ENCODE measurements at places on chromosomes 13 and 19.

DNA sequence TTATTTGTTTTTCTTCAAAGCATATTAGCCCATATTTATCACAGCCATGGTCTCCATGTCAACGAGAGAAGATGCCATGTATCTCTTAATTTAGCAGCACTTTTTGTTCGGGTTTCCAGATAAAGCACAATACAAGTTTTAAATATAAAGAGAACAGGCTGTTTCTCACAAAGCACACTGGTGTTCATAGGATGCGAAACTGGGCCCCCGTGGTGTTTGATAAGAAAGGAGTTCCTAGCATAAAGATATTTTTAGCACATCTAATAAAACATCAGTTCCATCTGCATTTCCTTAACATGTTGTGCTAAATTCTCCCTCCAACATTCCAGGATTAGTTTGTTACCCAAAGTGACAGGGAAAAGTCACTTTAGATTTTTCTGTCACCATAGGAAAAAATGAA, 72.4 kb upstream of the EDNRB start:
- DNase-seq, result no peak

DNA sequence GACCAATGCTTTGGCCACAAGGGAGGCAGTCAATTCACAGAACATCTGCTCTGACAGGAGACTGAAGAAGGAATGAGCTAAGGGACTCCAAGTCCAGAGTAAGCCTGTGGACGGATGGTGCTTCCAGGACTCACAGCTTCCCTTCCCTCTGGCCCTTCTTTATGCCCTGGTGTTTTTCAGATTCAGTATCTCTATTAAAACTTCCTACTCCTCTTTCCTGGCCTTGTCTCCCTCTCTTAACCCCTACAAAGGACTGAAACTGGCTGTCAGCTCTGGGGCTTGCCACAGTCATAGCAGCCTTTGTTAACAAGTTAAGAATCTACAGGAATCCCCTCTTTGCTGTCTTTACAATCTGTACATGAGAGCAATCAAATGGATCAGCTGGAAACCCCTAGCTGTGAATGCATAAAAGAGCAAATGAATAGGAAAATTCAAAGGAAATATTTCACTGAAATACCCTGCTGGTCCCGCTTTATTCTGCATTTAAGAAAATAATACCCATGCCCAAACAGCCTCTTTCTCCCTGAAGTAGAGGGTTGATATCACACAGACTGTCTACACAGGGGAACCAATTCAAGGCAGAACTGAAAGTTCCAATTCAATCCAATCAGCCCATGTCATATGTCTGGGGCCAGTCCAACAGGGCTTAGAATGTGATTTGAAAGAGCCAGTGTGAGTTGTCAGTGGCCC, 192.3 kb downstream of the MZT1 start:
- no peak for DNase-seq

GRCh38 chr13:42574435-42575311, 721 bp downstream of the TNFSF11 start:
- no peak for DNase-seq

DNA sequence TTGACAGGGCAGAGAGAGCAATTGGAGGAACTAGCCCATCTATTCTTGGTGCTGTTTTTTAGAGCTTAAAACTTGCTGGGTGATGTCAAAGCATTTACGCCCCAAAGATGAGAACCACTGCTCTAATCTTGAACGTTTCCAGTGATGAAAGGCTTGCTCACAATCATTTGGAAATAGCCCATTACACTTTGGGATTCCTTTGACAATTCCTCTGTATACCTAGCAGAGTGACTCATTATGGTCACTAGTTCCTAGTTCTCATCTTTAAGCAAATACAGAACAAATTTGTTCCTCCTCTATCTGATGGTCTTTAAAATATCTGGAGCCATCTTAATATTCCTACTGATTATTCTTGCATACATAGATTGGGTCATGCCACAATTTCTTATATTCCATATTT, 112.3 kb downstream of the GPC6 start:
- DNase-seq, result no peak

- DNase-seq, result no peak
These were observed 390.4 kb downstream of the KLF5 start for GRCh38 chr13:73449252-73449651.

DNA sequence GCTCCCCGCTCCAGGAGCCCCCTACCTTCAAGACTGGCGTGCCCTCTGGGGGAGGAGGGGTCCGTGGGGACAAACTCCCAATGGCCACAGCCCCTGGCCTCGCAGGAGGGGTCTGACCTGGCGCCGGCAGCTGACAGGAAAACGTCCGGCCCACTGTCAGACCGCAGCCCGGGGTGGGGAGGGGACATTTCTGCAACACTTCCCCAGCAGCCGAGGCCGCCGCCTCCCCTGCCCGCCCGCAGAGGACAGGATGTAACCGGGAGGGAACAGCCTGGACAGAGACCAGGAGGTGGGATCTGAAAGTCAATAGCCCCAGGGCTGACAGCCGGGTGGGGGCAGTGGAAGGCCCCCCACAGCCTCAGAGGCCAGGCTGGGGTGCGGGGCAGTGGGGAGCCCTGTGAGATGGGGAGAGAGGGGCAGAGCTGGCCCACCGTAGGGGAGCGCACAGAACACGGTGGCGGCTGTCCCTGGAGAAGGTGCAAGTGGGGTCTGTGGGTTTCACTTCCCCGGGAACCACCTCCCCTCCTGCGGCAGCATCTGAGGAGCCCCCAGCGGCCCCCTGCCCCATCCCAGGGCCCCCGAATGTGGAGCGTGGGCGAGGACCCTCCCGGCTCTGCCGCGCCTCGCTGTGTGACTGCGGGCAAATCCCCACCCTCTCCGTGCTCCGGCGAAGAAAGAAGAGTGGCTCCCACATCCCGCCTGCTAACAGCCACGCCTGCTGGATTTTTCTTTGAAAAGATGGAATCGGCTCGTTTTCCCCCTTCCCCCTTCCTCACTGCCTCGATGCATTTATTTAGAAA, at the start of gene PEAK3:
Gene PEAK3, minus strand, starts transcription at position 114 of the 800 bp plus-strand sequence. CDS start 1,244 bp downstream, outside the sequence.
- DNase-seq, result peak; percentile 73

DNA sequence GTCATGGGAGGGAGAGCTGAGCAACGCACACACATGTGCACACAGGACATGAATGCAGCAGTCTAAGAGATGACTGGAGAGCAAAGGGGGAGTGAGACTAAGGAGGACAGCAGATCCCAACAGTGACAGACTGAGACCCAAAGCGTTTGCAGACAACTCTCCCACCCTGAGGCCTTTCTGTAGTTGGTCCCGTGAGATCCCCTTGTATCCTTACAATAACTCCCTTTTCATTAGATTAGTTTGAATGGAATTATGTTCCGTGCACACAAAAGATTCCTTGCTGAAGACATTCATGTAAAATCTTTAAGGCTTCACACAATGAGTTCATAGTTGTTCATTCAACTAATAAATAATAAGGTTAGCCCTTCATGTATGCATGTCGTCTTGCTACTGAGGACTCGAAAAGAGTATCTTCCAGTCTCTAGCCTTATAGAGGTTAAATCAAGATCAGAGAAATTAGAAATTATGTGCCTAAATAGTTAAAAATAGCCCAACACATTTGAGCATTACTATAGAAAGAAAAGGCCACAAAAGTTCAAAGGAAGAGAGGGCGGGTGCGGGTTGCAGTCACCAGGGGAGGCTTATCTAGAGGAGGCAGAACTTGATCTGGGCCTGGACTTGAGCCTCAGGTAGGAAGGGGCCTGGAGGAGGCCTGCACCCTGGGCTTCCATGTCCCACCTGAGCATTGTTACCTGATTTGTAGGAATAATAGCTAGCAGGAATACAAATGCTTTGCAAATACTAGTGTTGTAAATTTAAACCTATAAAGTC, 3.1 kb upstream of the GTF3A start:
- DNase-seq, result no peak

- no peak for DNase-seq
These were observed 57.5 kb downstream of the RAB20 start for GRCh38 chr13:110503979-110504499.

DNA sequence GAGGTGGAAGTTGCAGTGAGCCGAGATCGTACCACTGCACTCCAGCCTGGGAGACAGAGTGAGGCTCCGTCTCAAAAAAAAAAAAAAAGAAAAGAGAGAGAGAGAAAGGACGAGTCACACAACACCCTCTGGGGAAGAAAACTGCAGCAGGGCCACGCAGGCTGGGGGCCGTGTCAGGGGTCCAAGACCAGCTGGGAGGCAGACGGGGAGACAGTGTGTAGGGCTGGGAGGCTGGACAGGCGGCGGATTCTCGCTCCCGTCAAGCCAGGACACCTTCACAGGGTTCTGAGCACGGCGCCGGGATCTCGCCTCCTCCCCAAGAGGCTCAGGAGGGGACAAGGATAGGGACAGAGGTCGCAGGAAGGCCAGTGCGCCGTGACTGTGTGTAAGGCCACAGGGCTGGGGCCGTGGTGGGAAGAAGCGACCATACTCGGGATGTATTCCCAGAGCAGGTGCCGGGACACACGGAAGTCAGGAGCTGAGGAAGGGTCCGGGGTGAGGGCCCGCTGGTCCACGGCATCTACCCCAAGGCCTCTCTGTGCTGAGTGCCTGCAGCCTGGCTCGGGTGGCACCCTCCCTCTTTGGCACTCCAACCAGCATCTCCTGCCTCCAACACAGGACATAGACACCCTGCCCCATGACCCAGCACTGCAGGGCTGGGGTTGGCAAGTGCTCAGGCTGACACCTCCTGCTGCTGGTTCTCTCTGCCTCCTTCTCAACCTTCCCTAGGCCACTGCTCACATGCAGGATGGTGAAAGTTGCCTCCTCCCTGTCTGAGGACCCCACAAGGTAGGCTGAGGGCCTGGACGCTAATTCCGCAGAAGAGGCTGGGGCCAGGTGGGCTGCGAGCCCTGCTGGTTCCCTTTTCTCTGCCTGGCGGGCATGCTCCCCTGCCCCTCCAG, 21.2 kb downstream of the ZNF787 start:
- no peak for DNase-seq

Data from endothelial cell (in vitro differentiated cells).